Thyroid gland (tissue), 4 donors: ENCODE measurements at places on chromosomes 7 and 10. TPM values are rescaled to one million over a fixed set of nuclear protein-coding genes. Genes with fewer than 3 reads are reported as not detected.

- no peak for DNase-seq
Measured at GRCh38 chr7:66597461-66597860, 31.2 kb upstream of the KCTD7 start.

- peak; percentile 44 for DNase-seq
Measured at GRCh38 chr10:110209926-110210673, 2.7 kb downstream of the MXI1 start.

GNAT3 gene
- not detected for total RNA-seq

GRCh38 chr7:139095194-139095659 is 14.3 kb downstream of the ZC3HAV1 start:
- no peak for DNase-seq

DNA sequence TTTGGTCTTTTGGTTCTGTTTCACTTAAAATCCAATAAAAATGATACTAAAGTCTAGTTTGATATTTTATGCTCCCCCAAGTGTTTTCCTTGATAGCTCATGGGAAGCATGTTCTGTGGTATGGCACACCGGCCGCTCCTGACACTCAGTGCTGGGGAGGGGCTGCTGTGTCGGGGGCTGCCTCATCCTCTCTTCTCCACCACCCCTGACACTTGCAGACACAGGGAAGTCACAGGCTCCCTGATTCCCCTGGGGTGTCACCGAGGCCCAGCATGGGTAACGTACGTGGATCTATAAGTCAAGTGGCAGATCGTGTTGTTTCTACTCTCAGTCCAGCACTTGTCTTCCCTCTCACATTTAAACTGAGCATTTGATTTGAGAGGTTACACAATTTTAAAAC is 508.6 kb downstream of the TNS3 start:
- DNase-seq = no peak

PPP1R17 gene
- not detected for total RNA-seq

- DNase-seq = no peak
Measured at GRCh38 chr7:2956076-2956475, 87.6 kb downstream of the CARD11 start.

SMO gene
- total RNA-seq = 17.4 TPM

PDE6C gene
- total RNA-seq = not detected

GRCh38 chr10:1380088-1380671 is 324.0 kb downstream of the WDR37 start:
- DNase-seq = no peak

GRCh38 chr7:110809832-110810231 is 281.1 kb upstream of the LRRN3 start:
- no peak for DNase-seq

CFAP58 gene
- total RNA-seq = 1.6 TPM

- DNase-seq = no peak
Measured at GRCh38 chr7:18354108-18355085, 141.2 kb upstream of the HDAC9 start.

HOXA9 gene
- total RNA-seq = 1.9 TPM

GRCh38 chr7:72785166-72785955 is 42.6 kb downstream of the TYW1B start:
- peak; percentile 51 for DNase-seq

DNA sequence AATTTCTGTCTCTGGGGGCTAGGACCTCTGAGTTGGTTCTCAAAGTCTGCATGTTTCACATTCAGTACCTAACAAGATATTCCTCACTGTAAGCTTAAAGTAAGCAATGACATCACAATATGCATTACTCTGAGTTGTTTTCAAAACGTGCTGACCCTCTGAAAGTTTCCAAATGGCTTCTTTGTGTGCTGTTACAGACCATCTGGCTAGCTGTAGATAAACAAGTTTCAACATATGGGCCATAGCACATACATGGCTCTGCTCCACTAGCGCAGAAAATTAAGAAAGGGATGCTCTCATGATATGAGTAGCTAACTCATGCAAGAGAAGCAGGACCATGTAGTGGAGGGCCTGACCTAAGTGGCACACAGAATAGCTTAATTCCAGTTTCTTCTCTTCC is 119.0 kb downstream of the HTR7 start:
- DNase-seq = no peak

CLCN1 gene
- not detected for total RNA-seq

SMC3 gene
- 38.2 TPM for total RNA-seq

- DNase-seq = peak; percentile 1
Measured at GRCh38 chr7:2003931-2004812, 228.6 kb downstream of the MAD1L1 start.

FFAR4 gene
- 0.15 TPM for total RNA-seq

DNAJB12 gene
- 38.8 TPM for total RNA-seq

DNA sequence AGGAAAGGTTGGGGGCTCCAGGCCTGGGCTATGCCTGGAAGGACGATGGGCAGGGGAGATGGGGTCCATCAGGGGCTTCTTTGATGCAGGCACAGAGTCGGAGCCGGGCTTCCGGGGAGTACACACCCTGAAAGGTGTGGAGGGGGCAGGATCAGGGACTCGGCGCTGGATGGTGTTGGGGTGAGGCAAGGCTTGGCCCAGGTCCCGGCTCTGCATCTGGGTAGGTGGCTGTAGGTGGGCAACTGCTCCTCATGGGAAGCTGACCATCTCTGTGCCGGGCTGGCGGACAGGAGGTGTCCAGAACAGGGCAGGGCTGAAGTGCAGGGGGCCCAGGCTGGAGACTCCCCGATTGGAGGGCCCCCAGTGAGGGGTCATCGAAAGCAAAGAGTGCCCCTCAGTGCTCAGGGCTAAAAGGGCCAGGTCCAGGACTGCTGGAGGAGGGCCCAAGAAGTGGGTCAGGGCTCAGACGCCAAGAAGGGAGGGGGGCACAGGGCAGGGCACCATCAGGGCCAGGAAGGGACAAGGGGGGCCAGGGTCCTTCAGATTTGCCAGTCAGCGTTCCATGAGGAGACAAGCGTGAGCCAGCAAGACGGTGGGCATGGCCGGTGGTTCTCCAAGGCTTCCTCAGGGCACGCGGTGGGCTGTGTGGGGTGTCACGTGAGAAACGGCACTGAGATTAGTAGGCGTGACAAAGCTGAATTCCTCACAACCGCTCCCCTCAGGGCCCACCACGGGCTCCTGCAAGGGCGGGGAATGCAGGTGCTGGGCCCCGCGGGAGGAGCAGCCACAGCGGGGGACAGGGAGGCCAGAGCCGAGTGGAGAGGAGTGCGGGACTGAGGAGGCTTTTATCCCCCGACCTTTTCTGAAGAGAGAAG is 97.0 kb downstream of the BMS1 start:
- no peak for DNase-seq

- DNase-seq = no peak
Measured at GRCh38 chr7:8161364-8161828, 100.6 kb downstream of the ICA1 start.

RPEL1 gene
- not detected for total RNA-seq

PTPRN2 gene
- total RNA-seq = 5.9 TPM

DNA sequence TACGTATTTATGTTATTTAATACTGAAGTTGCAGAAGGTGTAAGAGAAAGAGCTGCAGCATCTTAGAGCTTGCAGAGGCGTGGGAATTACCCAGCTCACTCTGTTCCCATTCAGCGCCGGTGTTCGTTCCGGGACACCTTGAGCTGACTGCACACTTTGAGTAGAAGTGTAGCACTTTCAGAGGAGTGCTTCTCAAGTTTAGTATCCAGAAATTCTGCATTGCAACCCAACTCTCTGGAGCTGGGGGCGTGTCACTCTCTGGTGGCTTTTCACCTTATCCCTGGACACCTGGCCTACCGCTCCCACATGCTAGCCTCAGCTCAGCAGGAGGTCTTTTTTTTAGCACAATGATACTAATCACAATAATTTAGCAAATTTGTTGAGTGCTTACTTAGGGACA is 66.4 kb upstream of the SHH start:
- DNase-seq = no peak

KLF14 gene
- total RNA-seq = not detected

CRYGN gene
- 21.5 TPM for total RNA-seq

DNA sequence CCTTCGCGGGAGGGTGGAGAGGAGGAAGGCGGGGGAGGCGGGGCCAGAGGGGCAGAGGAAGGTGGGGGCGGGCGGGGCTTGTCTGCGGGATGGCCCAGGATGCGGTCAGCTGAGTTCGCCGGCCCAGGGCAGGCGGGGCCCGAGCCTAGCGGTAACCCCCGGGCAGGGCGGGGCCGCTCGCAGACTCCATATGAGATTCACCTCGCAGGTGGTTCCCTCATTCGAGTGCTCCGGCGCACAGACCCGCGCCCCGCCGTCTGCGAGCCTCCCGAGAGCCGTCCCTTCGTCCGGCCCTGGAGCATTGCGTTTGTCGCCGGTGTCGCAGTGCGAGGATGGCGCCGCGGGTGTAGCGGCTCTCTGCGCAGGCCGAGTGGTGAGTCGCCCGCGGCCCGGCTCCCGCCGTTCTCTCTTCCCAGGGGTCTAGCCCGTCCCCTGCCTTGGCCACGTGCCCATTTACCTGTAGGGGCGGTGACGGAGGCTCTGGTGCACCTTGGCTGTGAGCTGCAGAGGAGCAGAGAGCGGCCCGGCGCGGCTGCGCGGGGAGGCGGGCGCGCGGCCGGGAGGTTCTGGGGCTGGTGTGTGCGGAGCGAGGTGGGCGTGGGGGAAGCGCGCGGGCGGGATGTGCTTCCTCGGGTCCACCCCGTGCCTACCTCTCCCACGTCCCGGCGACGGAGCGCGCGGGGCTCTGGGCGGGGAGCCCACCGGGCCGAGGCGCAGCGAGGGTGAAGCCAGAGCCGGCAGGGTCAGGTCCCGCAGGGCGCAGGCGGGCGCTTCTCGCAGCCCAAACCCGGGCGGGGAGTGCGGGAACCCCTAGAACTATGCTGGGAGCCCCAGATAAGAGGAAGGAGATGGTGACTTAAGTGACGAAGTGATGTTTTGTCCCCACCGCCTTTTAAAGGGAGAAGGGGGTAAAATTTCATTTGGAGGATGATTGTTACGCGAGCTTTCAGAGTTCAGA is at the start of gene UPP1:
Gene UPP1 (plus strand): TSS at position 220 of the 958 bp plus-strand sequence. CDS start 5,519 bp downstream, outside the sequence.
- DNase-seq = peak; percentile 92

DNA sequence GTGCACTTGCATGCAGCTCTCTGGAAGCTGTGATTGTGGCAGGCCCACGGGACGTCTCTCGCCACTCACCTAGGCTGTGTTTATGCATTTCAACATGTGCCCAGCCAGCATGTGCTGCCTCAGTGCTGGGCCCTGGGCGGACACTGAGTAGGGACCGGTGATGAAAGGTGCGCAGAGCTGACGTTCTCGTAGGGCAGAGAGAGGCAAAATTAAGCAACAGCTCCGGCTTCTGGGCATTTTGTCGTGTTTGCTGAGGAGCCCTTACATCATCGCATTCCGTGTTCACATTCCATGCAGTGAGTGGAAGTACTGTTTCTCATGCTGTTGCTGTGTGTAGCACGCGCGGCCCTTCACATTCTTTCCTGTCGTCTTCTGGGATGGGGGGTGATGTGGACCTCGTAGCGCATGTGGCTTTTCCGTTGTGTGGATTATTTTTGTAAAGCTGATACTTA is 50.5 kb downstream of the PRF1 start:
- DNase-seq = peak; percentile 95

DNA sequence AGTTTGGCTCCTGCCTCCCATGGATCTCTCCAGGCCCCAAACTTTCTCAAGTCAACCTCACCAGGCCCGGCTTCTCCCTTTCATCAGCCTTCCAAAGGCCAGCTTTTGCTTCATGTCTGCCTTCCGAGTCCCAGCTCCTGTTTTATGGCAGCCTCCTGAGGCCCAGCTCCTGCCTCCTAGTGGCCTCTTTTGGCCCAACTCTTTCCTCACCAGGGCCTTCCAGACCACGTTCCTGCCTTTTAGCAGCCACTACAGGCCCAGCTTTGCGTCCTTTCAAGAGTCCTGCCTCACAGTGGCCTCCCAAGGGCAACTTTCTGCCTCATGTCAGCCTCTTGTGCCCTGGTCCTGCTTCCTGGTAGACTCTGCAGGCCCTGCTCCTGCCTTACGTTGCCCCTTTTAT is 15.3 kb upstream of the TMEM248 start:
- no peak for DNase-seq

RELN gene
- 21.7 TPM for total RNA-seq

SFXN3 gene
- 42.9 TPM for total RNA-seq

- DNase-seq = peak; percentile 65
Measured at GRCh38 chr10:31602541-31603234, 283.7 kb downstream of the ZEB1 start.
